ENCODE measurements at places on chromosomes 4 and X.

- DNase-seq = no peak
Measured at GRCh38 chrX:17584248-17584681, 153.0 kb upstream of the SCML1 start.

GRCh38 chr4:86543560-86544309 lies 50.4 kb upstream of the PTPN13 start:
- no peak for DNase-seq

- DNase-seq = no peak
Measured at GRCh38 chr4:9999956-10000561, 21.2 kb downstream of the SLC2A9 start.

GRCh38 chr4:109429545-109429944 lies 4.1 kb upstream of the SEC24B start:
- DNase-seq = no peak

- no peak for DNase-seq
Measured at GRCh38 chr4:106426069-106426468, 57.5 kb upstream of the GIMD1 start.

DNA sequence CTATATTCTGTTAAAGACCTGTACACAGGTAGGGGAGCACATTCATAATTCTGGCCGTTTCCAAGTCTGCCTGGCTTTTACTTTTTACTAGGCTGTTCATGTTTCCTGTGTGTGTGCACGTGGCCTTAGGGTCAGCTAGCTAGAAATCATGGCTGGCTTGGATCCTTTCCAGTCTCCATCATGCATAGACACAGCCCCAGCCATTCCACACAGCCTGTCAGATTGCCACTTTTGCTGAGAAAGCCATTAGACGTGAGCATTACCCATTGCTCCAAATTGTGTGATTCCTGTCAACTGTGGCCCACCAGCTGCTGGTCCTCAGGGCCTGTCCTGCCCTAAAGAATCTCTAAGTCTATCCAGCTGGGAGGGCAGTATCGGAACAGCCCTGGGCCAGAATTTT lies 11.4 kb upstream of the SORCS2 start:
- no peak for DNase-seq
